Epithelial cell of esophagus (primary cell): ENCODE measurements at places on chromosomes 4 and X.

DNA sequence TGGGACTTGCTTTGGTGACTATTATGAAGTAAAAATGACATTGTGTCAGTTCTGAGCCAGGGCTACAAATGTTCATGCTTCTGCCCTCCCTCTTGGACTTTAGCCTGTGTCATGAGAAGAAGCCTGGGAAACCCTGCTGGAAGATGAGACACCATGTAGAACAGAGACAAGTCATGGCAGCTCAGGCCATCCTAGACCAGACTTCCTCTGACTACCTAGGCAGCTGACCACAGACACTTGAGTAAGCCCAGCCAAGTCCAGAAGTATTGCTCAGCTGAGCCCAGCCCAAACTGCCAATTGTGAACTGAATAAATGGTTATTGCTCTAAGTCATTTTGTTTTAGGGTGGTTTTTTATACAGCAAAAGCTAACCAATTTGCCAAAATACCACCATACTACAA is 467.6 kb upstream of the CNKSR2 start:
- peak; percentile 47 for DNase-seq

- DNase-seq: no peak
Measured at GRCh38 chrX:13219991-13220764, 99.7 kb downstream of the ATXN3L start.

DNA sequence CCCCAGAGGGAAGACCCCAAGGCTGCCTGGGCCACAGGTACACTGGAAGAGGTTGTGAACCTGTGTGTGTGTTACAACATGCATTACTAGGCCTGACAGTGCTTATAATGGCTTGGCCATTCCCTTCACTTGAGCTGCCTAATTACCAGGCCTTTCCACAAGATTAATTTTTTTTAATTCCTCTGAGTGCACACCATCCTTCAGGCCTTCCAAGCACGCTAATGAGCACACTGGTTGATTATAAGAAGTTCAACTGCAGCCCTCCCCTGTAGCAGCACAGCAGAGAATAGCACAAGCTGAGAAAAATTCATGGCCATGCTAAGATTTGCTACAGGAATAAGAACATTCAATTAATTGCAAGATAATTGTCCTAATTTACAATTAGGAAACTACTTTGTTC is 2.2 kb upstream of the SUPT20HL2 start:
- no peak for DNase-seq

GRCh38 chrX:78066110-78066509 is 37.9 kb upstream of the PGK1 start:
- peak; percentile 19 for DNase-seq

GRCh38 chrX:476724-477075 is 90.0 kb upstream of the PPP2R3B start:
- no peak for DNase-seq

- no peak for DNase-seq
Measured at GRCh38 chrX:70554523-70554922, 109.9 kb downstream of the DLG3 start.

- DNase-seq: peak; percentile 68
Measured at GRCh38 chr4:52982255-52982945, 120.3 kb downstream of the RASL11B start.

- DNase-seq: no peak
Measured at GRCh38 chr4:151204925-151205524, 71.9 kb upstream of the PRSS48 start.

DNA sequence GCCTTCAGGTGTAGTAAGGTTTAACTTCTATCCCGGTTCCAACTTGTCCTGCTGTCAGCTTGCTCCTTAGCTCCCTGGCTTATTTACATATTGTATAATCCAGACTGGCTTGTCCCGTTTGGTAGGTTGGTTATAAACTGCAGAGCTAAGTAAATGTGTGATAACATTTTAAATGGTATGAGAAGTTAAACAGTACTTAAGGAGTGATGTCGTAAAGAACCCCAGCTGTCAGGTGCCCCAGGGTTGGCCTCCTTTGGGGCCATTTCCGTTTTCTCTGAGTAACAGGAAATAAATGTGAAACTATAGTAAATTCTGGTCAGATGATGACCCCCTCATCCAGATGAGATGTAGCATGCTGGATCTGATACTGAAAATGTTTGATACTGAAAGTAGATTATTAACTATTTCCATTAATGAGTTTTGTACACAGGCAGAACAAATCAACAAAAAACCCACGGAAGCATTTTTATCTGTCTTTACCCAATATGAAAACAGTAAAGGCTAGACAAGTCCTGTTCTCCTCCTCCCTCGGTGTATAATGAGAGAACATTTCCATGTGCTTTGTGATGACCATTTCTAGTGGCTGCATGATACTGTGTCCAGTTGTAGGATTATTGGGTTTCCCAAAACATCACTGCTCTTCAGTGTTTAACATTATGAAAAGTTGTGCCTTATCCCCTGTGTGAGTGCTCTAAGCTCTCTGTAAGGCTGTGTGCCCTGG is 22.4 kb downstream of the GAB1 start:
- DNase-seq: peak; percentile 93

GRCh38 chr4:77669946-77670590 is 64.4 kb downstream of the CXCL13 start:
- DNase-seq: no peak

GRCh38 chrX:47927212-47927611 is 76.6 kb downstream of the ZNF182 start:
- DNase-seq: no peak

- no peak for DNase-seq
Measured at GRCh38 chrX:134570899-134571298, 87.4 kb downstream of the PLAC1 start.

GRCh38 chr4:94603170-94603747 is 151.5 kb downstream of the PDLIM5 start:
- DNase-seq: peak; percentile 59
